ENCODE measurements at places on chromosomes 2 and 18.

DNA sequence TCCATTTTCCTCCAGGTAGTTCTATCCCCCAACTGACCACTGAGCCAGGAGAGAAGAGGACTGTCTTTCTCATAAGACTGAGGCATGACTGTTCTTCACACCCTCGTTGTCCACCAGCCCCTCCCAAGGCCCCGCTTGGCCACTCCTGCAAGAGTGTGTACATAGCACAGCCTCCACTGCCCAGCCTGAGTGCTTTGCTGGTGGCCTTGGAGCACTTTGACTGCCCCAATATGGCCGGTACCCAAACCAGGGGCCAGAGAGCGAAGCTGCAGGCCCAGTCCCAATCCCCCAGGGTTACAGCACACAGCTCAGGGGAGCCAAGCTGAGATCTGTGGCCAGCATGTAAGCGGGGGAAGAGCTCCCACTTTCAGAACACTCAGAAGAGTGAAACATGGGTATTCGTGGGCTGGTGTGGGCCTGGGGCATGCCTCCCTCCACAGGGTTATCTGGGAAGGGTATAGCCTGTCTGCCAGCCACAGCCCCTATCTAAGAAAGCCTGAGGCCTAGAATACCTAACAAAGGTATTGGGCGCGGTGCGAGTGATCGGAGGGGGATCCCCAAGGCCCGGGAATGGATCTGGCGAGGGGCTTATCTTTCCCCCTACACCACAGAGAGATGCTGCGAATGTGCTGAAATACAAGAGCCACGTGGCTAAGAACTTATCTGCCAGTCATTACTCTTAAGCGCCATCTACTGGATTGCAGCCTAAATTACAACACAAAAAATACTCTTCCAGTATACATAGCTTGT, 163.8 kb downstream of the WDPCP start:
- DNase-seq: no peak

- no peak for DNase-seq
These were observed 21.7 kb downstream of the TET3 start for GRCh38 chr2:74006459-74006858.

DNA sequence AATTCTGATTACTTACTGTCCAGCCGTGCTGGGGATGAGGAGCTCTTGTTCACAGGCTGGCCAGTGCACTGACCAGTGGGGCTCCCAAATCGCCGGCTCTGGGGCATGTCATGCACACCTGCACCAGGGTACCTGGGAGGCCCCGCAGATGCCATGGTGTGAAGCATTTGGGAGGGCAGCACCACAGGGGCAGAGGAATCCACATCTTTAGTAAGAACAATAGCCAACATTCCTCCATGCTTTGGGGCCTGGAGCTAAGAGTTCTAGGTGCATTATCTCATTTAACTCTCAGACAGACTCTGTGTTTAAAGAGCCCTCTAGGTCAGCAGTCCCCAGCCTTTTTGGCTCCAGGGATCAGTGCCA, 104.2 kb downstream of the ACKR3 start:
- DNase-seq: no peak

DNA sequence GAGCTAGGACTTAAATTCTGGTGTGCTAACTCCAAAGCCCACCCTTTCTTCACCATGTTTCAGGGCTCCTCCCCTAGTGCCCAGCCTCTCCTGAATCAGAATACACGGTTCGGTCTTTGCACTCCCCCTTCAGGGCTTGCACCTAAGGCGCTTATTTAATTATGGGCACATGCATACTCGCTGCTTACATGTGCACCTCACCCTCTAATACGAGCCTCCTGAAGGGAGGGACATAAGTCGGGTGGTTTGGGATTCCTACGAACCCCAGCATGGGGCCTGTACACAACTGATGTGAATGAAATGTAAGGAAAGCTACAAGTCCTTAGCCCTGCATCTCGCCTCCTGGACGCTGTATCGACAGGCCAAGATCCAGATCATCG, 435 bp downstream of the IFT172 start:
- no peak for DNase-seq

GRCh38 chr2:151984424-151985083, 114.3 kb downstream of the CACNB4 start:
- no peak for DNase-seq

GRCh38 chr2:119306196-119306590, 60.4 kb downstream of the C2orf76 start:
- no peak for DNase-seq

DNA sequence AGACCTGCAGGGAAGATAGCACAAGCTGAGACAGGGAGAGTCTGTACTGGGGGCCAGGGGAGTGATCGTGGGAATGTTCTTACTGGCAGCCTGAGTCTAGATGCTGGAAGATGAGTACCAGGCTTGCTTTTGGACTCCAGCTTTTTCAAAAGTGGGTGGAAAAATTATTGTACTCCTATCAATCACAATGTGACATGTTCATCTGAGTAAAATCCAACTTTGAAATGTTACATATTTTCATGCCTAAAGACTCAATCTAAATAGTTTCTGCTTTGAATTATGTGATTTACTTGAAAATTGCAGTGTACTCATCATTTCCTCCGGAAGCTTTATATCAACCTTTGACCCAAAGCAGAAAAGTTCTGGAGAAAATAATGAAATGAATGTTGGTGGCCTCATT, 49.7 kb upstream of the ST3GAL5 start:
- no peak for DNase-seq

GRCh38 chr2:128464456-128464855, 145.8 kb upstream of the HS6ST1 start:
- DNase-seq: no peak

GRCh38 chr2:55017880-55018279, 32.4 kb downstream of the RTN4 start:
- DNase-seq: no peak

GRCh38 chr2:229947544-229947943, 25.2 kb downstream of the FBXO36 start:
- no peak for DNase-seq

DNA sequence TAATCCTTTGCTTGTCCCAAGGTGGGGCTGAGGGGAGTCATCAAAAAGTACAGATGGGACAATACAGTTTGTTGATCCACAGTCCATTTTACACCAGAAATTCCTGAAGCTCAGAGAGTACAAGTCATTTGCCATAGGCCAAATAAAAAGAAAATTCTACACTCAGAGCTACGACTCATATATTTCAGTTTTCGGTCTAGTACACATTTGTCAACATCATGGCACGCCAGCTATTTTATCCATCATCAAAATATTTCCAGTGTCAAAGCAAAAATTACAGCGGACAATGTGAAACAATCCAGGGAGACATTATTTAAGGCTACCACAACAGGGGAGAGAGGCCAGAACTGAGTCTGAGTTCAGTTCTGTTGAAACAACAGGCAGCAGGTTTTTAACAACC, 587.5 kb upstream of the DSEL start:
- no peak for DNase-seq

DNA sequence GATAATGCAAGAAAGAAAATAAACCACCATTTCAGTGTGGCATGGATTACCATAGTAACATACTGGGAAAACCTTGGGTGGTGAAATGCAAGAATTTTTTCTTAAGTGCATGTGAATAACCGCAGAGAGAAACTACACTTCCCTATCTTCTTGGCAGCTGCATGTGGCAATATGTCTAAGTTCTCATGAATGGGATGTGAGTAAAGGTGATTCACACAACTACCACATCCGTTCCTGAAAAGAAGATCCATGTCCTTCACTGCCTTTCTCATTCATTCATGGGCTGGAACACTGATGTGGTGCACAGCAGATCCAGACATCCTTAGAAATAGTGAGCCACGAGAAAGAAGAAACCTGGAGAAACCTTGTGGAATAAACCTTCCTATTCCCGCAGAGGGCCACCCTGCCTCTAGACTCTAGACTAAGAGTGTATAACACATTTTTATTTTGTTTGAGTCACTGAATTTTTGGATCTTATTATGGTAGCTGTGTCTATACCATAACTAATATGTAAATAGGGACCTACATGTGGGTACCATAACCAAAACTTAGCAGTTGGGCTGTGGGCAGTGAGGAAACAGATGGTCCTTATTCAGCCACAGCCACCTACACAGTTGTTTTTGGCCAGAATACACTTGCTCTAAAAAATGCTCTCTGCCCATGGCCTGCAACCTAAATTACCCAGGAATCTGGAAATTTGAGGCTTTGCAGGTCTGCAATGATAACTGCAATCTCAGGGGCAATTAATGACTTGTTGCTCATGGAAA, 573.3 kb downstream of the LRP1B start:
- DNase-seq: no peak

DNA sequence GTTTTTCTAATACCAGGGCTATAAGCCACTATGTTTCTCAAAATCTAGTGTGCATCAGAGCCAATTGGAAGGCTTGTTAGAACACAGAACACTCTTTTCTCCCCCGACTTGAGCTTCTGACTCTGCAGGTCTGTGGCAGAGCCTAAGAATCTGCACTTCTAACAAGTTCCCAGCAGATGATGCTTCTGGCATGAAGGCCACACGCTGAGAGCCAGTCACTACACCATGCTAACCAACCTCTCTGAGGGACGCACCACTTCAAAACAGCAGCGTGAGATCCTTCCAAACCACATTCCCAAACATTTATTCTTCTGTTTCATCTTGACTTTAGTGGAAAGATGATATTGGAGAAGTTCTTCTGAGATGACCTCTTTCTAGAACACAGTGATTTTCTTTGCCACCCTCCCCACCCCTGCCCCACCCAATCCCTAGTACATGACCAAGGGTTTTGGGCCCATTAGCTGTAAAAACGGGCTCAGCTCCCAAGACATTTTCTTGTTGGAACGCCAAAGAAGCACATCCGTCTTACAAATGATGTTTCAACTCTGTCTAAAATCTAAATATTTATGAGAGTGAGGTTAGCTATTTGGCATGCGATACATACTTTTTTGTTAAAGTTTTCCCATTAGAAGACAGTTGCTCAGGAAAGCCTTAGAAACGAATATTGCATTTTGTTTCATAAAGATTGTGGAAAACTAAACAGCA, 391.9 kb downstream of the TMEM182 start:
- no peak for DNase-seq

DNA sequence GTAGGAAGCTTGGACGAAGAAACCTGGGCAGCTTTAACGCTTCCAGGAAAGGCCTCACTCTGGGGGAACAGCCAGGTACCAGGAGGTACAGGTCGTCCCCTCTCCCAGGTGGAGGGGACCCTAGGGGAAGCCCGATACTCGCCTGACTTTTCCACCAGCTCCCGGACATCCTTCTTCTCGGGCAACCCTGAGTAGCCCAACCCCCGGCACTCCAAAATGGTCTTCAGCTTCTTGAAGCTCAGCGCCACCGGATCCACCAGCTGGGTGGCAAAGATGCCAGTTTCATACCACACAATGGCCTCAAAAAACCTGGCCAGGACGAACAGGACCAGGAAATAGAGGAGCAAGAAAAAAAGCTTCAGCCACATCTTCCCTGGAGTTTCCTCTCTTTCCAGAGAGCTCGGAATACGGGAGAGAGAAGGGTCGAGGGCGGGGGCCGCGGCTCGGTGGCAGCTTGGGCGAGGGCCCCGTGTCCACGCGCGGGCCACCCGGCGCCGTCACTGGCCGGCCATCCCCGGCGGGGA, 1.1 kb downstream of the RNF103 start:
- peak; percentile 4 for DNase-seq

DNA sequence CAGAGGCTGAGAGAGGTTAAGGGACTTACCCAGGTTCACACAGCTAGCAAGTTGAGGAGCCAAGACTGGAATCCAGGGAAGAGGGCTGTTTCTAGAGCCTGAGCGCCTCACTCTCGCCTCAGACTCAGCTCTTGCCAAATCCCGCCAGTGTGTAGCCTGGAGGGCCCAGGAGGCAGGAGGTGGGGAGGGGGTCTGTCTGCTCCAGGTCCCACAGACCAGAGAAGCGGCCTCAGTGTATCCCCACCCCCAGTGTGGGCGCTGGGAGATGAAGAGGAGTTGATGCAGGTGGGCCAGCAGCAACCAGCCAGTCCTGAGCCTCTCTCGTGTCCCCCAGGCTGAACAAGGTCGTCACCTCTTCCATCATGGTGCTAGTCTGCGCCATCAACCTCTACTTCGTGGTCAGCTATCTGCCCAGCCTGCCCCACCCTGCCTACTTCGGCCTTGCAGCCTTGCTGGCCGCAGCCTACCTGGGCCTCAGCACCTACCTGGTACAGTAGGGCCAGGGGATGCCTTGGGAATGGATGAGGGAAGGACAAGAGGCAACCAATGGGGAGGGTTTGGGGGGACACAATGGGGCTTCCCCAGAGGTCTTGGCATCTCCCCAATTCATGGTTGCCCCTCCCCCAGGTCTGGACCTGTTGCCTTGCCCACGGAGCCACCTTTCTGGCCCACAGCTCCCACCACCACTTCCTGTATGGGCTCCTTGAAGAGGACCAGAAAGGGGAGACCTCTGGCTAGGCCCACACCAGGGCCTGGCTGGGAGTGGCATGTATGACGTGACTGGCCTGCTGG, 5.2 kb upstream of the CTDSP1 start:
- DNase-seq: no peak

DNA sequence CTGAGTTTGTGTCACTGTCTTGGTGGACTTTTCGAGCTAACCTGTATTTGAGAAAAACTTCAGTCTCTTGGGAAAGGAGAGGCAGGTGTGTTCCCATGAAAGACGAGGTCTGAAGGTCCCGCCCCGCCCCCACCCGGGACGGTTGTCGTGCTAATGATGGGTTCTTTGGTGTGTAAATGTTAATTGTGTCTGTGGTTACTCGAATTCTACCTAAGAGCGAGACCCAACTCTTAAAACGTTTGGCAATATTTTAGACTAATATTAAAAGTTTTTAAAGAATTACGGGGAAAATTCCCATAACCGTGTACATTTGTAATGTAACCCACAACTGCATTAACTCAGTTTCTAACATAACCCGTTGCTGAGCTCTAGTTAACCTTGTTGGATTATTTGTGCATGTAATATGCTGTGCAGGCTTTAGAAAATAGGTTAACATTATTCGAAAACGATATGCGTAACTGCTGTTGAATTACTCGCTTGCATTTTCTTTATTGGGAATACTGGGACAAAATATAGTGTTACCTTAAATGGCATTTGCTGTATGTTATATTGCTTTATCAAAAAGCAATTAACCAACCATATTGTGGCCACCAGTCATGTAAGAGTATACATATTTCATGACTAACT, 833 bp downstream of the EPB41L5 start:
- no peak for DNase-seq

DNA sequence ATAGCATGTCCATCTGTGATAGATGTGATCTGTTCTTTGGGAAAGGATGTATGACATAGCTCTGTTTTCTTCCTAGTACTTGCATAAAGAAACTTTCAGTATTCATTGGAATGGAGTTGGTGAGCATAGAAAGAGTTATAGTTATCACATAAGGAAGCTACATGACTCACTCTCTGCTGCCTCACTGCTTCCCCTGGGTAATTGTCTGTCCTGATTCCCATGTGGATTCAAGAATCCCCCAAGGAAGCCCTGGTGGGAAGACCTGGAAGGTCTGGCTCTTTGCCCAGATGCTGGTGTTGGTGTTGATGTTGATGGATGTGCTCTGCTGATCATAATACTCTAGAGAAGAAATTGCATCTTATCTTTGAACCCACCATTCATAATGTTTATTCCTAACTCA, 60.6 kb downstream of the PTPN4 start:
- no peak for DNase-seq

DNA sequence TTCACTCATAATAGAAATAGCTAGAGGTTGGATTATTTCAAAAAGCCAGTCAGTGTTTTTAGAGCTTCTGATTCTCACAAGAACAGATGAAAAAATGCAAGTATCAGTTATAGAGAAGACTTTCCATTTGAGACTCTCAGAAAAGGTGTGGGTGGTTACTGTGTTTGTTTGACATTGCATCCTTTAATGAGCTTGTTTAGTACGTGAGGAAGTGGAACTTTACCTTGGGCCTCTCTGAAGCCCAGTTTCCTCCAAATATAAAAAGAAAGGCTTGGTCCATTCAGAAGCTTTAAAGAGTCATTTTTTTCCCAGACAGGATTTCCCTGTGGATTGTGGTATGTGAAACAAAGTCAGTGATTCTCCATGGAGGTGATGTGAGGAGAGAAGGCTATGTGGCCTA, 89.9 kb upstream of the RANBP2 start:
- DNase-seq: no peak
